Activated CD8-positive, alpha-beta memory T cell treated with anti-CD3 and anti-CD28 coated beads, Interleukin-2, amount 50 U/mL, for 48 hours (primary cell): ENCODE measurements at places on chromosomes 16 and 17.

DNA sequence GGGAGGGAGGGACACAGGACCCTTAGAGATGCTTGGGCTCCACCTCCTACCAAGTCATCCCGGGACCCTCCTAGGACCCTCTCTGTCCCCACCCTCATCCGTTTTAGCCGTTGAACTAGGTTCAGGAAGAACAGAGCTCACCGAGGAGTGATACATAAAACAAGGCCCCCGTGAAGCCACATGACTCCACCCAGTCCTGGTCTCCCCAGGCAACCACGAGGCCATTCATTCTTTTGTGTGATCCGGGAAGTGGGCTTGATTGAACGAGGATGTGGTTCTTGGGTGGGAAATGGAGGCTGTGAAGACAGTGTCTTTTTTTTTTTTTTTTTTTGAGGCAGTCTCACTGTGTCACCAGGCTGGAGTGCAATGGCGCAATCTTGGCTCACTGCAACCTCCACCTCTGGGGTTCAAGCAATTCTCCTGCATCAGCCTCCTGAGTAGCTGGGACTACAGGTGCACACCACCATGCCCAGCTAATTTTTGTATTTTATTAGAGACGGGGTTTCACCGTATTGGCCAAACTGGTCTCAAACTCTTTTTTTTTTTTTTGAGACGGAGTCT lies 14.8 kb downstream of the TRARG1 start:
- peak; percentile 78 for DNase-seq

DNA sequence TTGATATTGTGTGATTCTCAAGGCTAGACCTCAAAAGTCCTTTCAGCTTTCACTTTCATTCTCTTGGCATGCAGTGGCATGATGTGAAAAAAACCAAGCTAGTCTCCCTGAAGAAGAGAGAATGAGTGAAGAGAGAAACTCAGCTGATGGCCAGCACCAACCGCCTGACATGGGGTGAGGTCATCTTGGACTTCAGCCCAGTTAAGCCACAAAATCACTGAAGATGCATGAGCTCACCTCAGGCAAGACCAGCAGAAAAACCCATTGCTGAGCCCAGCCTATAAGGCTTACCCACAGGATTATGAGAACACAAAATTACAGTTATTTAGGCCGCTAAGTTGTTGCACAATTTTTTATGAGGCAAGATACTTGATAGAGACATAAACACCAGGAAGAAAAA lies 496.5 kb downstream of the TOX3 start:
- DNase-seq: no peak

DNA sequence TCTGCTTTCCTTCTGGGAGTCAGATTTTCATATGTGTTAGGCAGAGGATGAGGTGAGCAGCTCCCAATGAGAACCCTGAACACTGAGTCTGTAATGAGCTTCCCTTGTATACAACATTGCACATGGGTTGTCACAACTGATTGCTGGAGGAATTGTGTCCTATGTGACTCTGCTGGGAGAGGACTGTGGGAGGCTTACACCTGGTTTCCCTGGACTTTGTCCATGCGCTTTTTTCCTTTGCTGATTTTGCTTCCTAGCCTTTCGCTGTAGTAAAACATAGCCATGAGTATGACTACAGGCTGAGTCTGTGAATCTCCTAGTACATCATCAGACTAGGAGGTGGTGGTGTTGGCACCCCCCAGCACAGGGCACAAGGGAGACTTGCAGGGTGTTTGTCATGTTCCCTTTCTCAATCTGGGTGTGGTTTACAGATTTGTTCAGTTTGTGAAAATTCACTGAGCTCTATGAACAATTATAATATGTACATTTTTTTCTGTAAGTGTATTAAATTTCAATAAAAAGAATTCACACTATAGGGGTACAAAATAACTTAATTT lies 1.7 kb upstream of the PLK1 start:
- DNase-seq: peak; percentile 29

- no peak for DNase-seq
Observed at GRCh38 chr17:16434662-16435061, 19.3 kb downstream of the TRPV2 start.

DNA sequence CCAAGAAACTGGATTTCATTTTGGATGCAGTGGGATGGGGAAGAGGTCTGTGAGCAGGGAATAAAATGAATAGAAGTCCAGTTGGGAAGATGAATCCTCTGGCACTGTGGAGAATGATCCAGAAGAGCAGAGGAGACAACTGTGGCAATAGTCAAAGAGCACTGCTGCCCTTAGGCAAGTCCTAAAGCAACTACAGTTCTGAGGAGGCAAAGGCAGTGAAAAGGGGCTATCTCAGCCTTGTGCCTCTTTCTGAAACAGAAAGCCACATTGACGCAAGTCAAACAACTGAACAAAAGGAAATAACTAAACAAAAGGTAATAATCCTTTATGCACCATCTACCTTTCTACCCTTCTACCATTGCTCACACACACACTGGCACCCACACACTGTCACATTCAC lies 238.0 kb upstream of the AXIN2 start:
- no peak for DNase-seq

DNA sequence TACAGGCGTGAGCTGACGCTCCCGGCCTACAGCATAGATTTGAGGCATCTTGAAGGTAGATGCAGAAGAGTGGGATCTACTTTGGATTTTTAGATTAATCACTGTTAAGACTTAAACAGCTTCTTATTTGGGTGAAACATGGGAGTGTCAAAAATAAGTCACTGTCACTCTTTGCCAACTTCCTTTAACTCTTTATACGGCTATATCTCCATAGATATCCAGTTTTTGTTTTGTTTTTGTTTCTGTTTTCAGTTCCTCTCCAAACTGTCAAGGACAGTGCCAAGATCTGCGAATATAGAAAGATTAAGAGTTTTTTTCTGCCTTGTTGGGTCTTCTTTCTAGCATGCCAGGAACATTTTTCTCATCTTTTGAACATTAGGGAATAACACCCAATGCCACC lies 706.1 kb downstream of the WWOX start:
- DNase-seq: no peak

DNA sequence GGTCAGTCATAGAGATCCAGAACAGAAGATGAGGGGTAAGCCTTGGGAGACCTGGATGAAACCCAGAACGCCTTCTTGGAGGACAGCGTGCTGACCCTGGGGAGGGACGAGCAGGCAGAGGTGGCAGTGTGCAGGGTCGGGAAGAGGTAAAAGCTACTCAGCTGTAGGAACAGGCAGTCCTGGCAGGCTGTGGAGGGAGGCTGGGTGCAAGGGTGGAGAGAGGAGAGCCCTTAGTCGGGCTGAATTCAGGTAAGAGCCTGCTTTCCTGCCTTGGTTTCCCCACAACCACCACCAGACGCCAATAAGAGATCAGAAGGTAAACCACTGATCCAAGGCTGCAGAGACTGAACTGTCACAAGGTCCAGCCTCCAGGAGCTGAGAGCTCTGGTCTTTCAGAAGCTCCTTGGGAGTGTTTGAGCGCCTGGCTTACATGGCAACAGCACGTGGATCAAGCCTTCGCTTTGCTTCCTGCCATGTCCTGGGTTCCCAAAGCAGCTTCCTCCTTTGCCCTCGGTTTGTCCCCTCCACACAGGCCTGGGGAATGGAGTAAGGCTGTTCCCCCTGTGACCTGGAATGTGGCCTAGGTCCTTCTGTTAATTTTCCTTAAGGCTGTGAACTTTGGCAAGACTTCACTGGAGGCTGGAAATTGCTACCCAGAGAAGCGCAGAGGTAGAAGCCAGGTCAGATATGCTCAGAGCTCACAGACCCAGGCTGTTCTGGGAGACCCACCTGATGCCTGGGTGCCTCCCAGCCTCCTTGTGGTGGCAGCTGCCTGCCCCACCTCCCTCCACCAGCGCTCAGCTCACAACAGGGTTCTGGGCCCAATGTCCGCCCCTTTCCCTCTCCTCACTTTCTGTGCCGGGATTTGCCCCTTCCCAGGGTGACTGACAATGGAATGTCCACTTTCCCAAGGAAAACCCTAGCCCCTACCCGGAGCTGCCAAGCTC lies 3.9 kb upstream of the PDK2 start:
- no peak for DNase-seq

DNA sequence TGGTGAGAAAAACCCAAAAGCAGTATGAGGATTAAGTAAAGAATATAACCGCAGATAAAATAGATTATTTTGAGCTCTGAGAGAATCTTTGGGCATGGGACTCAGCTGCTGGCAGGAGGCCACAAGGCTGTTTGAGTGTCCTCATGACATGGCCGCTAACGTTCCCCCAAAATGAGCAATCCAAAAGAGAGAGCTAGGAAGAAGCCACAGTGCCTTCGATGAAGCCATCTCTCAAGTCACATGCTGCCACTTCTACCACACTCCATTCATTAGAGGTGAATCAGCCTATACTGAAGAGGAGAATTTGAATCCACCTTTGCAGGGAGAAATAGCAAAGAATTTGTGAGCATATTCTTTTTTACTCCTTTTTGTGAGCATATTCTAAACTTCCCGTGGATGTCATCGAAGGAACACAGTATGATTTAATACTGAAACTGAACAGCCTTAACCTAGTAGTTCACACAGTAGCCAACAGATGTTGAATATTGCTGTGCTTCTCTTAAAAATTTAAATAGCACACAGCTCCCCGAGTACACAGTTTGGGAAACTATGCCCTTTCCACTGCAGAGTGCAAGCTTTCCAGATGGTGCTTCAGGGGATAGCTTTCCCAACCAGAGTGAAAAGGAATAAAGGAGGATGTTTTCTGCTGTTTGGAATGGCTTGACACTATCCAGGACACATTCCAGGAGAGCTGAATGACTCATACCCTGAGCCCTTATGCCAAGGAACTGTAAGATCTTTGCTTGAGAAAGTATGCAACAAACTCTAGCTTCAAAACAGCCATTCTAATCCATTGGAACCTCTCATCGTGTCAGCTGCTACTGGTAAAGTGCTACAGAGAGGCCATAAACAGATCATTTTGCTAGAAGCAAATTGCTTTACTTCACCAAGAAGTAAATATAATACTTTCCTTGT lies 33.9 kb downstream of the ANKFY1 start:
- DNase-seq: no peak

DNA sequence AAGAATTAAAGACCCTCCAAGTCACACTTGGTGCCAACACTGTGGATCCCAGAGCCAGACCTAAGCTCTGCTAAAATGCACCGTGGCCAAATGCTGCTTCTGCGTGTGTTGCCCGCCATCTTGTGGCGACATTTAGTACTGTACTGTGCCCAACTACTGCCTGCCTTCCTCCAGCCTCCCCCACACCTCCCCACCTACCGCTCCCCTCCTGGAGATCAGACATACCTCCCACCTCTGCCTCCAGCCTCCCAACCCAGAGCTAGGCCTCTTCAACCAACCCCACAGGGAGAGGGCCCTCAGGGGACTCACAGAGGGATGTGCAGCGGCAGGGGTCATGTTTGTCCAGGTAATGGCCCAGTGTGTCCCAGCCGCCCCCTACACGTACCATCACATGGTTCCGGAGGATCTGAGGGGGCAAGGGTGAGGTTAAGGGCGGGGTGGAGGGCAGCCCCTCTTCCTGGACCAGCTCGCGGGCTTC lies 5.5 kb downstream of the GAS2L2 start:
- DNase-seq: peak; percentile 90

DNA sequence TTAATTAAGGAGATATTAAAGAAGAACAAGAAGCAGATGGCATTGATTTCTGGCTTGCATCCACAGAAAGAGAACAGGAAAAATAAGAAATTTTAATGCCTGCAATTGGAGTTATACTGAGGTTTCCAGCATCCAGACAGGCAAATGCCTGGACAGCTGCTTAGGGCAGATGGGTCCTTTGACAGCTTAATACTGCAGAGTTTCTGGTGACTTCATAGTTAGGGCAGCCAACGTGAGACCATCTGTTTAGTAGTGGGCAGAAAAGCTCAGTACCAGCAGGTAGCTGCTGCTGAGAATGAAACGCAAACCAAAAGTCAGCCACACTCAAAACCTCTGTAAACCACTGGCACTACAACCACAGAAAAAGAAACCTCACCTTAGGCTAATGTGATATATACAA lies 109.8 kb downstream of the CDK5R1 start:
- no peak for DNase-seq

- DNase-seq: peak; percentile 84
Observed at GRCh38 chr17:40598619-40599467, 33.6 kb upstream of the CCR7 start.

DNA sequence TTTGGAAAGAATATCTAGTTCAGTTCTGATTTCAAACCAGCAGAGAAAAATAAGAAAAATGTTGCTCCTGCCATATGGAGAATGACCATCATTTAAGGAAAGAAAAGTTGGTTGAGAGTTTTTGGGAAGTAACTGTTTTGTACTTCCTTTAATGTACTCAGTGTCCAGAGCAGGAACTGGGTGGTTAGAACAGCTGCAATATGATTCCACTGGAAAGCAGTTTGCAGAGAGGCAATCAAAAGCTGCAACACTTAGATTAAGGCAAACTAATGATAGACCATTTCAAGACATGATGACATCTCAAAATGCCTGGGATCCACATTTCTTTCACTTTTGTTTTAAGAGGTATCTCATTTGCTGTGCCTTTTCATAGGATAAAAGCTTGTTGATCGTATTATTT lies 313.3 kb upstream of the HSBP1 start:
- DNase-seq: no peak

DNA sequence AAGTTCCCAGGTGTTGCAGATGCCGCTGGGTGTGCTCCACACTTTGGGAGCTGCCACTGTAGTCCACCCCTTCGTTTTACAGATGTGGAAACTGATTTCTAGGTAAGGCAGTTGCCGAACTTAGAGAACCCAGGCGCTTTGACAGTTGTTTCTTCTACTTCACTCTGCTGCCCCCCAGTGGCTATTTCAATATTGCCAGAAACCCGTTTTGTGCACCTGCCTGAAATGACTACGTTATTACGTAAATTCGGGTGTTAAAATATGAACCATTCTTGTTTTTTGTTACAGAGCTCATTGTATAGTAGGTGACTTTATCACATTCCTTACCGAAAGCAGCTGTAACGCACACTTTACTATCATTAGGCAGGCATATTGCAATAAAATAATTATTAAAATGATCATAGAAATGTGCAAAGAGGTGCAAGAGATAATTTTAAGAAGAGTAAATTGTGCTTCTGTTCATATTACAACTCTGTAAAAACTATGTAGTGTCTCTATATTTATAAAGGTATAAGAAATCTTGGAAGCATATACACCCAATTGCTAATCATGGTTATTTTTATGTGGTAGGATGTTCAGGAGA lies 44.9 kb downstream of the OTOA start:
- DNase-seq: peak; percentile 91

GRCh38 chr17:80147035-80147822 lies at the start of gene EIF4A3:
Gene EIF4A3, minus strand, starts transcription at chr17:80147128. Its CDS starts 167 bp downstream, at chr17:80146961.
- peak; percentile 95 for DNase-seq

GRCh38 chr17:38442548-38442947 lies 14.3 kb downstream of the ARHGAP23 start:
- no peak for DNase-seq

- no peak for DNase-seq
Observed at GRCh38 chr17:35002876-35003551, 22.7 kb downstream of the LIG3 start.

GRCh38 chr17:4892499-4893221 lies 6.7 kb upstream of the C17orf107 start:
- no peak for DNase-seq

DNA sequence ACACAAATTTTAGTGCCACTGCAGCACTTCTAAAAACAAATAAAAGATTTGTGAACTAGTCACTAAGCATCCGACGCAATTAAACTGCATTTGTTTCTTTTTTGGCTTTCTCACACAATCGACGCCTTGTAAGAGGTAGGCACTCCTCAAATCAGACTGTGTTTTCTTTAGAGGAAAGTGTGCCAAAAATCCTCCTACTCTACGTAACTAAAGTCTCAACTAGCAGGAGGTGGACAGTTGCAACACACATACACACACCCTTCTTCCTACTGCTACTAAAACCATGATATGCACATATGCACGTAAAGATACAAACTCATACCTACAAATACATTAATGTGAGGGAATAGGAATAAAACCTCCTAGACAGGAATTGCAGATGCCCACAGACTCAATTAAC lies 844.7 kb upstream of the SOX9 start:
- no peak for DNase-seq

GRCh38 chr17:8963647-8964258 lies 1.8 kb downstream of the PIK3R5 start:
- no peak for DNase-seq
